ENCODE measurements at places on chromosomes 5 and 9.
A peak's percentile ranks its signal among the peaks of the same experiment; 100 is the strongest.

DNA sequence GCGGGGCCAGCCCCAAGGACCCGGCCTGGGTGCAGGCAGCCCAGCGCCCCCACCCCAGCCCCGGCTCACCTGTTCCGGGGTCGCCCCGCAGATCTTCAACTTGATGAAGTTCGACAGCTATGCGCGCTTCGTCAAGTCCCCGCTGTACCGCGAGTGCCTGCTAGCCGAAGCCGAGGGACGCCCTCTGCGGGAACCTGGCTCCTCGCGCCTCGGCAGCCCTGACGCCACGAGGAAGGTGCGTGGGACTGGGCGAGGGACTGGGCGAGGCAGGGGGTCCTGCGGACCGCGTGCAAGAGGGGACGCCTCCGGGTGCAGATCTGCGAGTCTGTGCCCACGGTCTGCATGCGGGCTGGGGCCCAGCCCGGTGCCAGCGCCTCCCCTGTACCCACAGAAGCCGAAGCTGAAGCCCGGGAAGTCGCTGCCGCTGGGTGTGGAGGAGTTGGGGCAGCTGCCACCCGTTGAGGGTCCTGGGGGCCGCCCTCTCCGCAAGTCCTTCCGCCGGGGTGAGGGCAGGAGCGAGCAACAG is 9.7 kb downstream of the RGS14 start:
- no peak for DNase-seq

DNA sequence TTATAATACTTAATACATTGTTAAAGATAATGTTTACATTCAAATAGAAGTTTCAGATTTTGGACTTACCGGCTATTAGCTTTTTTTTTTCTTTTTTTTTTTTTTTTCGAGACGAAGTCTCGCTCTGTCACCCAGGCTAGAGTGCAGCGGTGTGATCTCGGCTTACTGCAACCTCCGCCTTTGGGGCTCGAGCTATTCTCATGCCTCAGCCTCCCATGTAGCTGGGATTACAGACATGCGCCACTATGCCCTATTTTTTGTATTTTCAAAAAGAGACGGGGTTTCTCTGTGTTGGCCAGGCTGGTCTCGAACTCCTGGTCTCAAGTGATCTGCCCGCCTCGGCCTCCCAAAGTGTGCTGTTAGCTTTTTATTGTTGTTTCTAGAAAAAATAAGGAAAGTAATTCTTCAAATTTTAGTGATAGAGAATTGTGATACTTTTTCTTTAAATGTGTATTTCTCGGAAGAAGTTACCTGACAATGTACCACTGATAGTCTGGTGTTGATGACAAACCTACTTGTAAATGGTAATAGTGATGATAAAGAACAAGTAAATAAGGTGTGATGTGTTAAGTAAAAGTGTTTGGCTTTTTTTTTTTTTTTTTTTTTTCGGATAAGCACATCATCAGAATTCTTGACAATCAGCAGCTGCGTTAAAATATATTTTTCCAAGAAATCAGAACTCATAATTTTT is 2.7 kb downstream of the CDC42SE2 start:
- peak; percentile 65 for DNase-seq

DNA sequence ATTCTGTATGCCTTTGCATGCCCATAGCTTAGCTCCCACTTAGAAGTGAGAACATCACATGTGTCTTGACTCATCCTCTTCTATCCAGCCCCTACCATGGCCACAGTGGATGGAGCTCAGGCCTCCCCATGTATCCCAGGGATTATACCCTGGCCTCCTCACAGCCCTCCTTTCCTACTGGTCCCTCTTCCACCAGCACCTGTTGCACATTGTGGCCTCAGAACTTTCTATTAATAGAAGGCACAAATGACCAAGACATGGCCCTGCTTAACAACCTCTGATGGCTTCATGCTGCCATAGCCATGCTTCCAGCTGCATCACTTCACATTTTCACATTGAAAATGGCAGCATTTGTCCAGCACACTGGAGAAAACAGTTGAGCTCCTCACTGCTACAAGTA is 315.4 kb downstream of the CDK5RAP2 start:
- DNase-seq, result no peak

GRCh38 chr5:56688402-56688801 is 126.9 kb upstream of the MAP3K1 start:
- no peak for DNase-seq

DNA sequence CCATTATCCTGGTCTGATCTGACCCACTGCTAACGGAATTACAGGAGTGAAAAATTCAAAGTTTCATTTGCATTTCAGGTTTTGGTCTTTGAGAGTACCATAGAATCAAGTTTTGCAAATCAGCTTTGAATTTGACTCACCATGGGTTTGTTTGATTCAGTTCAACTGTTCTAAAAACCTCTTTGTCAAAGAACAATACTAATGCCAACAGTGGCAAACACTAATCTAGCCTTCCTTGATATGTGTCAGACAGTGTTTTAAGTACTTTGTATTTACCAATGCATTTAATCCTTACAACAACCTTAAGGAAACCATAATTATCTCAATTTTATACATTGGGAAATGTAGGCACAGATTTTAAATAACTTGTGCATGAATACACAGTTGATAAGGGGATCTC is 10.1 kb upstream of the FSD1L start:
- DNase-seq, result no peak

GRCh38 chr9:95605816-95606488 is 89.2 kb upstream of the PTCH1 start:
- DNase-seq, result no peak

- no peak for DNase-seq
Measured at GRCh38 chr5:50691399-50692016, 25.1 kb downstream of the PARP8 start.

DNA sequence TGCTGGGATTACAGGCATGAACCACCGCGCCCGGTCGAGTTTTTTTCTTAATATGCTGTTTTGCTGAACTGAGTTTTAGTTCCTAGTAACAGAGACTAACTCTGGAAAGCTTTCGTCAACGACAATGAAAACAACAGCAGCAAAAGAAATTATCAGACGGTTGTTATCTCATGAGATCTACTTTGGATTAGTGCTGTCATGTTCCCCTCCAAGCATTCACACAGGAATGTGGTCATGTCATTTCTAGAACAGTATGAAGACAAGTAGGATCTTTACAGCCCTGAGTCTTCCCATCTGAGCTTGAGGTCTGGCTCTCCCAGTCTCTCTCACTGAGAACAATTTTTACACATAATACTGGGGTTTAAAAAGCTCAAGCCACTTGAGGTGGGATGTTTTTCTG is 4.0 kb upstream of the ANKRD33B start:
- DNase-seq, result no peak

- DNase-seq, result no peak
Measured at GRCh38 chr9:117987945-117988344, 283.7 kb downstream of the TLR4 start.

- DNase-seq, result no peak
Measured at GRCh38 chr5:148933903-148934432, 107.6 kb downstream of the ADRB2 start.

DNA sequence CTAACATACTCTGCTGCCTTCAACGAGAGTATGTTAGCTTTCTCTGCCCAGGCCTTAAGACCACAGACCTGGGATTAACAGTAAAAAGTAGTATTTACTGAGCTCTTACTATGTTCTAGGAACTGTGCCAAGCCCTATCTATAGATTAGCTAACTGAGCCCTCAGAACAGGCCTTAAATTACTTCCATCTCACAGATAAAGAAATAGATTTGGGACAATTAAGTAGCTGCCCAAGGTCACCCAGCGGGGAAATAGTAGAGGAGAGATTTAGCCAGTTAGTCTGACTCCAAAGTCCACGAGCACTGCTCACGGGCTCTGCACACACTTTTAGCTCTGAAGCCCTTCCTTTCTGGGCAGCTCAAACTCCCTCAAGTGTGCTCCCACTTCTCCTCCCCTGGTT is 64.5 kb upstream of the EQTN start:
- no peak for DNase-seq

DNA sequence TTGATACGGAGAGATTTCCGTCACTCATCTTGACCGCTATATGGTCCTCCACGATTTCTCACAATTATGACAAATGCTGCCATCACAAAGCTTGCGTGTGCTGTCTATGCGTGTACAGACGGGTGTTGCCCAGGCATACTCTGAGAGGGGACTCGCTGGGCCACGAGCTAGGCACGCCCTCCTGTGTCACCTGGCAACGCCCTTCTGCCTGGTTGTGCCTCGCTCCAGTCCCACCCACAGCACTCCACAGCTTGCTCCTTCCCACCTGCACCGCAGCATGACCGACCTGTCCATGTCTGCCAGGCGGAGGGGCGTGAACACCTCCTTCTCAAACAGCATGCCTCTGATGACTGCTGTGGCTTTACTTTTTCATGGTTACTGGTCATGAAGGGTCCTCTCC is 55.6 kb downstream of the CAMSAP1 start:
- DNase-seq, result no peak

DNA sequence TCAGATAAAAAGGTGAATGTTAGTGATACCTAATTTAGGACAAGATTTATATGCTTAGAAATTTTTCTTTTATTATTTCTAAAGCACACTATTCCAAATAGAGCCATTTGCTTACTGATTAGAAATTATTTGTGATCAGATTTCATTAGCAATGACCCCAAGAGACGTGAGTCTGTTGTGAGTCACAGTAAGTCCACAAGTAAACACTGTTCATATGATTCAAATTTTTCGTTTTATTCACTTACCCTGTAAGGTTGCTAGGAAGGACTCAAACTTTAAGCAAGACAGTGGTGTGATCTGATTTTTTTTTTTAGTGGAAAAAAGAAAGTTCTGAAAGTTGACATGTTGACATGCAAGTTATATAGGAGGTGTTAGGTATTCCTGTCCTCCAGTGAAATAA is 1.2 kb downstream of the CARD6 start:
- no peak for DNase-seq

- DNase-seq, result no peak
Measured at GRCh38 chr5:158529454-158529853, 570.3 kb downstream of the EBF1 start.

DNA sequence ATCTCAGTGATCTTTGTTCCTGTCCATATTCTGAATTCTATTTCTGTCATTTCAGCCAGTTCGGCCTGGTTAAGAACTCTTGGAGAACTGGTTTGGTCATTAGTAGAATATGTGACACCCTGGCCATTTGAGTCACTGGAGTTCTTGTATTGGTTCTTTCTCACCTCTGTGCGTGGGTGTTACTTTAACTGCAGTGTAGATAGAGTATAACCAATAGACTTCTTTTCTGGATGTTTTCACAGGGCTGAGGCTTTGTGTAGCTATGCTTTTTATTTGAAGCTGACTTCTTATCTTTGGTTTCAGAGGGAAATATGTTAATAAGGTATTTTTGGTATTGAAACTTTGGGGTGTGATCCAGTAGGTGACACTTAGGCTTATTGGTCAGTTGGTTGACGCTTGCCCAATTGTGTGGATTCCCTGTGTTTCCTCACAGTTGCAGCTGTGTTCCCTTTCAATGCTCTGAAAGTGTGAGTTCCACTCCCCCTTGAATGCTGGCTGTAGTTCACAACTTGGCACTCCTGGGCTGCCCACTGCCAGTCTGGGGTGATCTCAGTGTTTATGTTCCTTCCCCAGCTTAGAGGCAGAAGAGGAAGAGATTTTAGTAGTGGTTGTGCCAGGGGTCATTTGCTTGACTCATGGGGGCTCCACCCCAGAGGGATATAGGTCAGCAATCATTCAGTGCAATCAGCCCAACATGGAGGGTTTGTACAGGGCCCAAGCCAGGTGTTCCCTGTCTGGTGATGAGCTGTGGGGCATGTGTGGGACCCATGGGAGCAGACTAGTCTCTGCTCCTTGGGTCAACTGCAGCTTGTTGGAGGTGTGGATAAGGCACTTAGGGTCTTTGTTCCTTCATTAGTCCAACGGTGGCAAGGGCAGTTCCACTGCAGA is 34.9 kb upstream of the TEK start:
- DNase-seq, result no peak

DNA sequence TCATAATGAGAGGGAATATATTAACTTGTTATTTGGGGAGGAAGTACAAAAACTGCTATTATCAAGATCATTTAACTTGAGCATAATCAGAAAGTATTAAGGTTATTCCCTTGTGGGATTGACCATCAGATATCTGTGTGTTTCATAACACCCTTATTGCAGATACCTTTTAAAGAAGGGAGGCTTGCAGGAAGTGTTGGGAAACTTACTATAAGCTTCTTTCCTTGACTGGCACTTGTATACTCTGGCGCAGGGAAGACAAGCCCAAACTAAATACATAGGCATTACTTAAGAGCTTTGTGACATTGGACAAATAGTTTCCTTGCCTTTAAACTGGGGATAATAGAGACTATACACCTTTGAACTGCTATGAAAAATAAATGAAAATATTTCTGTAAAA is 50.9 kb downstream of the PIK3R1 start:
- DNase-seq, result no peak

DNA sequence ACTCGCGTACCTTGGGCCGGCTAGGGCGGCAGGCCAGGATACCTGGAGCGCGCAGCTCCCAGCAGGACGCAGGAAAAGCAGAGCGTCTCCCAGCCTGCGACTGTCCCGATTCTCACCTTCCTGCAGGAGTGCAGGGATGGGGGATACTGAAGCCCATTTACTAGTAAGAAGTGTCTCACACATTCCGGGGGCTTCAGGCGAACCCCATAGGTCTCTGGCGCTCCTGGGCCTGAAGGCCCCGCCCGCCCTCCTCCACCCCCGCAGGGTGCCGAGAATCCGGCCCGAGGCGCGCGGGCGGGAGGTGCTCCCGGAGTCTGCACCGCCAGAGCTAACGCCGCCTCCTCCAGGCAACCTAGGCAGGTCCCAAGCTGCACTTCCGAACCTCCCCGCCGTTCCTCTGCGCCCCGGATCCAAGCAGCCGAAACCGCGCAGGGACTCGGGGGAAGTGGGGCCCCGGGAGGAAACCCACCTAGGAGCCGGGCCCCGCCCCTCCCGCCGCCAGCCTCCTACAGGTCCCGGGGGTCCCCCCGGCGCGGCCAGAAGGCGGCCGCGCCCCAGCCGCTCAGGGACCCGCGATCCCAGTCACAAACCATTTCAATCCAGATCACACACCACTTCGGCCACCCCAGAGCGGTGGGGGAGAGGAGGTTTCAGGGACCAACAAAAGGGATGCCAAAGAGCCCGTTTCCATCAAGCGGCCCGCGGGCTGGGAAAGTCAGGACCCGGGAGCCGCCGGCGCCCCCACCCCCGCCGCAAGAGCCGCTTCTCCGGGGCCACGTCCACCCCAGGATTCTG is 1.2 kb downstream of the ROR2 start:
- DNase-seq, result peak; percentile 22

DNA sequence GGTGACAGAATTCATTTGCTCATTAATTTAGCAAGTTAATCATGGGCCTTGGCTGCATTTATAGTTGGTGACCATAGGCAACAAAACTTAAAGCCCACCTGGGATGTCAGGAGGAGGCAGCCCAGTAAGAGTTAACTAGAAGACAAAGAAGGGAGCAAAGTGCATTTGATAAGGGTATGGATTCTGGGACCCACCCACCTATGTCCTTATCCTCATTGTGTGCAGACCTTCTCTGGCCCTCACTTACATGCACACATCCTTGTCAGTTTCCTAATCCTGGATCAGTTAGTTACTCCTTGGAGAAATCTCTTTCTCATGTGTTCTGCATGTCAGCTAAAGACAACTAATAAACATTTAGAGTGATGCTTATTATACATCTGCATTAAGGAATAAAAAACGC is 24.6 kb downstream of the MEF2C start:
- DNase-seq, result no peak

DNA sequence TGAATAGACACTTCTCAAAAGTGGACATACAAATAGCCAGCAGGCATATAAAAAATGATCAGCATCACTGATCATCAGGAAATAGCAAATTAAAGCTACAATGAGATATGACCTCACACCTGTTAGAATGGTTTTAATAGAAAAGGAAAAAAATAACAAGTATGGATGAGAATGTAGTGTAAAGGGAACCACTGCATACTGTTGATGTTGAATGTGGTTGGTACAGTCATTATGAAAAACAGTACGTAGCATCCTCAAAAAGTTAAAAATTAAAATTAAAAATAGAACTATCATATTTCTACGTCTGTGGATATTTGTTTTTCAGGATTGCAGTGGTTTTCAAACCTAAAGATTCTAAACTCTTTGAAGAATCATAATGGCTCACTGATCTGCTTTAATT is 215.1 kb upstream of the NREP start:
- no peak for DNase-seq

Data from activated CD4-positive, alpha-beta T cell treated with anti-CD3 and anti-CD28 coated beads, Interleukin-2, amount 10 ng/mL, durations not matched to agents 7 days and 5 days (primary cell).